ENCODE measurements at places on chromosomes 13 and 19.

DNA sequence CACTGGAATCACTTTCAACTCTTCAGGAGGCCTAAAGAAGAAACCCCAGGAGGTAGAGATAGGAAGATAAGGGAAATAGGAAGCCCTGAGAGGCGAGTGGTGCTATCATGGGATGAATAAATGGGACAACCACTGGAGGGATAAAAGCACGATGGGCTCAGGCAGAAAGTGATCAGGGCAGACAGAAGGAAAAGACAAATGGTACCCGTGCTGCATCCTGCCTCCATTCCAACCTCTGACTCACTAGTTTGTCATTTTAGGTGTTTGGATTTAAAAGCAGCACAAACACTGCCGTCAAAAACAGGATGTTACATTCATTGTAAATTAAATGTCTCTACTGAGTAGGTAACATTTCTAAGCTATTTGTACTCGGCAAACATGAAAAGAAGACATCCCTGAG is 314.3 kb upstream of the HTR2A start:
- DNase-seq = no peak

GRCh38 chr19:18385675-18386542 is at the start of gene GDF15:
Gene GDF15, plus strand, starts transcription at chr19:18386158. Its CDS starts 32 bp downstream, at chr19:18386190.
- no peak for DNase-seq

DNA sequence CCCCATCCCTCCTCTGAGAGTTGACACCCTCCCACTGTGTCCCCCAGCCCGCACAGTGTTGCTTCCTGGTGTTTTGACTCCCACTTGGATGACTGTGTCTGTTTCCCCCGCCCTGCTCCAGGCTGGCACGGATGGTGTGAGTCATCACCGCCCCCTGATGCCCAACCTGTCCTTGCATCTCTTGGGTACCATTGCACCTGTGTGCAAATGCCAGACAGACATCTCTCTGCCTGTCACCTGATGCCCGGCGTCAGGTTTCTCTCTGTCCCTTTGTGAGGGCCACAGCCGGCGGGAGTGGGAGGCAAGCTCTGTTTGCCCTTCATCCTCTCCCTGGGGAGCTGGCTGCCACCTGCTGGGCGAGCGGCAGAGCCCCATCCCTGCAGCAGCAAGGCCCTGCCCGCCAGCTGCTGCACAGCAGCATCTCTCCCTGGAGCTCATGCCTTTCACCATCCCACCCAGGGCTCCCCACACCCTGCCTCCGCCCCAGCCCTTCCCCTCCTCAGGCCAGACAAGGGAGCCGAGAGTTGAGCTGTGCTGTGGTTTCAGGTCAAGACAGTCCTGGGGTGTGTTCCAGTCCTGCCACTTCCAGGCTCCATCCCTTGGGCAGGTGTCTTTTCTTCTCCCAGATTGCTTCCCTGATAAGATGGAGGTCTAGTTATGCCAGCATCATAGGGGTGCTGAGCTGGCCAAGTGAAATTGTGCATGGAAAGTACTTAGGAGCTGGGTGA is 29.7 kb downstream of the NKPD1 start:
- no peak for DNase-seq

GRCh38 chr13:23753458-23753857 is 135.7 kb downstream of the MIPEP start:
- DNase-seq = no peak

DNA sequence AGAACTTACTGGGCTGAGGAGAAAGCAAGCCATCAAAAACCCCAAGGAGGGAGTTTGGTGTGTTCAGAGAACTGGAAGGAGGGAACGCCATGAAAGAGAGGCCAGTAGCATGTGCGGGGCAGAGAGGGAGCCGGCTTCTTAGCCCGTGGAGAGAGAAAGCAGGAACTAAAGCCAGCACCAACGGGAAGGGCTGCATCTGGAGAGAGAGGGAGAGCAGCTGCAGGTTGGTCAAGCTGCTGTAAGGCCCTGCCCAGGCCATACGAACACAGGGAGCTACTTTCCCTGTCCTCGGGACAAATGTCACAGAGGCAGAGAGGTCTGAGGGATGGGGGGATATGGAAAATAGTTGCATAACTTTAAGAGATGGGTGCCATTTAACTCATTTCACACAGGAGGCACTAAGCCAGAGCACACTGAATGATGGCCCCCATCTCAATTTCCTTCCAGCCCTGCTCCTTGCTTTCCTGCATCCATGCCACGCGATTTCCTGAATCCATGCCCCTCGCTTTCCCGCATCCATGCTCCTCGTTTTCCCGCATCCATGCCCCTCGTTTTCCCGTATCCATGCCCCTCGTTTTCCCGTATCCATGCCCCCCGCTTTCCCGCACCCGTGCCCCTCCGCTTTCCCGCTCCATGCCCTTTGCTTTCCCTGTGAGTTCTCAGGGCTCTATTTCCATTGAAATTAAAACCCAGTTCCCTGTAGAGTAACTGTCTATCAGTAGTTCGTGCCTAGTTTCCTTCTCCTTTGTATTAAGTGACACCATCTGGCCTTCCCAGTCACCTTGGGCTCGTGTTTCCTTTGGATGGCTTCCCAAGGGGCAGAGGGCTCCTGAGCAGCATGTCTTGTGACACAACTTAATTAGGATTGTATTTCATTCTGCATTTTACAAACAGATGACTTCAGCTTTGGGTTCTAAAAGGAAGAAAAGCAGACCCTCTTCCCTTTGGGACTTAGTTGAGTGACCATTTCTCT is 31.5 kb upstream of the TPT1 start:
- no peak for DNase-seq

DNA sequence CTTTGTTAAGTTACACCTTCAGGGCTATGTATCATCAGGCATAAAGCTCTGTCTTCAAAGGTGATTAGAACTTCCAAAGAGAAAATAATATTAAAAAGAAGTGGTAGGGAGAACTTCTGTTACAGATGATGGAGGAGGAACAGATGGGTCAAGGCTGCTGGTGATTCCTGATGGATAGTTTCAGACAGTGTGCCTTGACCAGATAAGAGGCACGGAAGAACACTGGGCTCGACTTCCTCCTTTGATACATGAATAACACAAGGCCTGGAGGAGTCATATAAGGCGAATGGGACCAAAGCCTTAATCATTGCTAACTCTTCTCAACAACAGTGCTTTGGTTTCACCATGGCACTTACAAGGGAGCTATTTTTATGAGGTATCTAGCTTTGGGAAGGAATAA is 128.1 kb upstream of the RXFP2 start:
- no peak for DNase-seq

DNA sequence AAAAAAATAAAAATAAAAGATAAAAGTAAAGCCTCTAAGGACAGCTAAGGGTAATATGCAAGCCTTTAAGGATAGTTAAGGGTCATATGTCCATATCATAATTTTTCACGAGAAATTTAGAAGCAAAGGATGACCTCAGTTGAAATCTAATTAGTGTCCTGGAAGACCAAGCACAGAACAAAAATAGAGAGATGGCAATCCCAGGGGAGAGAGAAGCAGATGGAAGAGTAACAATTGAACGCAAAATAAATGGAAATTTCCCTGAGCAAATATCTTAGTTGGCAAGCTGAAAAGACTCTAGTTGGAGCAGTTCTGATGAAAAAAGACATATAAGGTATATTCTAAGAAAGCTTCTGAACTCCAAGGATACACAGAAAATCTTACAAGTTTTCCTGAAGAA is 275.4 kb downstream of the NALCN start:
- peak; percentile 32 for DNase-seq

GRCh38 chr13:93767917-93768409 is 541.4 kb downstream of the GPC6 start:
- DNase-seq = no peak

DNA sequence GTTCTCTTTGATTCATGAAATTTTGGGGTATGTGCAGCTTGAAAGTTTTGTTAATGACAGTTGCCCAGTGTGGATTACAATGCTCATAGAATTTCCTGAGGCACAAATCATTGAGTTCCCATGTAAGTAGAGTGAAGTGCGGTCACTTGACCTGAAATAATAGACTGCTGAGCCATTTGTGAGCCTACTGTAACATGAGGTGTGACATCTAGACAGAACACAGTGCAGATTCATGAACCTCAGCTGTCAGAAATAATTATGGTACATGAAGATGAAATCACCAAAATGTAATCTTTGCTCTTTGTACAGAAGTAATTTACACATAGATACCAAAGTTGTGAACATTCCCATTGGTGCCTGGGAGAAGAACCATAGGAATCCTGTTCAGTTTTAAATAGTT is 84.6 kb downstream of the DHRS12 start:
- no peak for DNase-seq

GRCh38 chr19:10915130-10916091 is 13.0 kb downstream of the YIPF2 start:
- no peak for DNase-seq

DNA sequence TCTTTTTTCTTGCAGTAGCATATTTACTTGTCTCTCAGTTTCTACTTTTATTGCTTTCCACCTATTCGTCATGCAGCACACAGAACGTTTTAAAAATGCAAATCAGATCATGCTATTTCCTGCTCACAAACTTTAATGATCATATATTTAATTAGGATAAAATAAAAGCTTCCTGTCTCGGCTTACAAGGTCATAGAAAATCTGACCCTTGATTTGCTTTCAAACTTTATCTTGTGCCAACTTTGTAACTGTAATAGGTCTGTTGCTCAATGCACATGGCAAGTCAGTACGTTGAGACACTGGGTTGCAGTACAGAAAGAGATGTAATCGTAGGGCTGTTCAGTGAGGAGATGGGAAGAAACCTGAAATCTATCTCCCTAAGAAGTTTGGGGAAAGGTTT is 95.6 kb upstream of the CSNK1A1L start:
- no peak for DNase-seq

DNA sequence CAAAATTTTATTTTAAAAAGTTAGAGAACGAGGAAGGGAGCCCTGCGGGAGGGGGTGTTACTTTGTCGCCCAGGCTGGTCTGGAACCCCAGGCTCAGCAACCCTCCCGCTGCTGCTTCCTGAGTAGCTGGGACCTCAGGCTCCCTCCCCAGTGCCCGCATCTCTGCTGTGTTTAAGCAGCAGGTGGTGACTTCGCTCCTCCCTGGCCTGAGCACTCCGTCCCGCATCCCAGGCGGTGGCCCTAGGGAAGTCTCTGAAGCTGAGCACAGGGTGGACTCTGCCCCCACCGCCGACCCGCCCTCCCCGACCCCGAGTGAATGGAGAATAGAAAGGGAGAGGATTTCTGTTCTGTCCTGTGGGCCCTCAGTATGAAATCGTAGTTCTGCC is 30.5 kb downstream of the ZNF701 start:
- no peak for DNase-seq

- DNase-seq = no peak
Observed at GRCh38 chr13:27139565-27139964, 32.0 kb downstream of the USP12 start.

- DNase-seq = no peak
Observed at GRCh38 chr13:110630566-110631119, 15.3 kb downstream of the NAXD start.

DNA sequence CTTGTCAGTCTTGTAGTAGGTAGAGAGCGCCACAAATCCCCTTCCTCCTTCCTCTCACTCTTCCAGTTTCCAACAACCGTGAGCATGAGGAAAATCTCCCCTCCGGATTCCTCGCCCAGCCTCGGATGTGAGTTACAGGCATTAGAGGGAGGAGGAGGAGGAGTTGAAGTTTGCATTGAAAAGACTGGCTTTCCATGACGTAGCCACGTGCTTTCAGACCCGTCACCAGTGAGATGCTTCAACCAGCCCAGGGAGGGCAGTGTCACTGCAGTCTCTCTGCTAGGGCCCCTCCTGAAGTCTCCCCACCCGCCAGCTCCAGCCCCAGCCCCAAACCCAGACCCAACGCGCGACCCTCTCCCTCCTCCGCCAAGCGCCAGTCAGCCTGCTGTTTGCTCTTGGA is 442 bp upstream of the FGF14 start:
- no peak for DNase-seq

- no peak for DNase-seq
Observed at GRCh38 chr13:77511552-77511951, 24.0 kb upstream of the SCEL start.
